ENCODE measurements at places on chromosomes 7 and 10.

GRCh38 chr10:3554121-3554522 lies 230.9 kb downstream of the KLF6 start:
- DNase-seq, result no peak

DNA sequence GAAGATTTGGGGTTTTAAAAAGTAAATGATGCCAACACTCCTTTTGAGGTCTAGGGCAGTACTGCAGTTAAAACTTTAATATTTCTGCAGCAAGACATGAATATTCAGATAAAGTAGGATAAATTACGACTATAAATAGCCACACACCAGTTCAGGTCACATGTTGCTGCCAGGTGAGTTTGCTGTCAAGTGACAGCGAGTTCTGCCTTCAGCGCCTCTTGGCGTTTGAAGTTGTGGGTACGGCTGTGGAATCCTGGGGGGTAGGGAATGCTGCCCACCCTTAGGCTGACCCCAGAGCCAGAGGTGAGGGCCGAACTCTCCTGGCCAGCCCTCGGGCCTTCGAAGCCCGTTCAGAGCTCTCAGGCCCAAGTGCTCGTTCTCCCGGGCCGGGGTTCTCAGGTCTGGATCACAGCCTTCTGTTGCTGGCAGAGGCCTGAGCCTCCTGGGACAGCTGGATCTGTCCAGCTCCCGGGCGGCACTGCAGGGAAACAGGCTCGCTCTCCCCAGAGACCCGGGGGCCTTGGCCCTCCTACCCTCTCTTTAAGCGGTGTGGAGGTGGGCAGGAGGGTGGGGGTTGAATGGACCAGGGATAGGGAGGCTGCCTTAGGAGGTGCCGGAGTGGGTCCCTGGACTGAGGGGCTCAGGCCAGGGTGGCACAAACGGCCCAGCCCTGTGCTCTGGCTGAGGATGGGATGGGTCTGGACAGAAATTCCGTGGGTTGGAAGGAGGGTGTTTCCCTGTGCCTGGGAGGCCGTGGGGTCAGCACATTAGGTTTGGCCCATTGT lies 5.4 kb downstream of the BRI3 start:
- no peak for DNase-seq

- no peak for DNase-seq
Measured at GRCh38 chr7:131674131-131674530, 117.7 kb upstream of the PODXL start.

GRCh38 chr7:131964203-131964602 lies 407.8 kb upstream of the PODXL start:
- no peak for DNase-seq

- no peak for DNase-seq
Measured at GRCh38 chr10:91350651-91351081, 59.5 kb upstream of the HECTD2 start.

DNA sequence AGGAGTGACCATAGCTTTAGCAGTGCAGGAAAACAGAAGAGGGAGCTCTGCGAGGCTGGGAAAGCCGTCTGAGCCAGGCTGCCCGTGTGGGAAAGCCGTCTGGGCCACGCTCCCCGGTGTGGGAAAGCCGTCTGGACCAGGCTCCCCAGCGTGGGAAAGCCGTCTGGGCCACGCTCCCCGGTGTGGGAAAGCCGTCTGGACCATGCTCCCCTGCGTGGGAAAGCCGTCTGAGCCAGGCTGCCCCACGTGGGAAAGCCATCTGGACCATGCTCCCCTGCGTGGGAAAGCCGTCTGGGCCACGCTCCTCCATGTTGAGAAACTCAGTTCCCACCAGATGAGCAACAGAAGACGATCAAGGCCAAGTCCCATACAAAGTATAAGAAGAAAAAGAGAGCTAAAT lies 101.8 kb downstream of the GALNT11 start:
- DNase-seq, result no peak

DNA sequence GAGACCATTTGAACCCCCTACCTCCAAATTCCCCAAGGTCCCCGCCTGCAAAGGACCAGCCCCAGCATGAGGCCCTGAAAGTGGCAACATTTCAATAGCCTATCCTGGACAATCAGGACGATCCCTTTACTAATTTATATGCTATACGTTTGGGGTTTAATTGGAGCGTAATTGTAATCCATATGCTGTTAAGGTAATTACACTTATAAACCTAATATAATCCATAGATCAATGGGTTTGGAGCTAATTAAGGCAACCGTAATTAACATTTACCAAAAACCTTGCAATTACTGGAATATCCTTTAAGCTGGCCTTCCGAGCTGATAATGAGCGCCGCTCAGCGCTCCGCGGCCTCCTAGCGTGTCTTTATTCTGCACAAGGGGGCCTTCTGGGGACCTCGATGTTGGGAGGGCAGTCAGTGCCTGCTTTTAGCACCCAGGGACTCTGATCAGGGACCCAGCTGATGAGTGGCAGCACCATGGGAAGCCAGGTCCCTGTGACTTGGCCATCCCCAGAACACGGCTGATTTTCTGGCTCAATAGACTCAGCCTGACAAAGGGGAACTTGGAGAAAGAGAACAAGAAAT lies 91.2 kb downstream of the LHPP start:
- DNase-seq, result no peak

- DNase-seq, result no peak
Measured at GRCh38 chr7:45184326-45185027, 26.9 kb downstream of the RAMP3 start.
